Stimulated activated CD4-positive, alpha-beta T cell treated with anti-CD3 and anti-CD28 coated beads, Interleukin-4, amount 100 ng/mL, for 24 hours (primary cell): ENCODE measurements at places on chromosomes 1 and 21.
A peak's percentile ranks its signal among the peaks of the same experiment; 100 is the strongest.

DNA sequence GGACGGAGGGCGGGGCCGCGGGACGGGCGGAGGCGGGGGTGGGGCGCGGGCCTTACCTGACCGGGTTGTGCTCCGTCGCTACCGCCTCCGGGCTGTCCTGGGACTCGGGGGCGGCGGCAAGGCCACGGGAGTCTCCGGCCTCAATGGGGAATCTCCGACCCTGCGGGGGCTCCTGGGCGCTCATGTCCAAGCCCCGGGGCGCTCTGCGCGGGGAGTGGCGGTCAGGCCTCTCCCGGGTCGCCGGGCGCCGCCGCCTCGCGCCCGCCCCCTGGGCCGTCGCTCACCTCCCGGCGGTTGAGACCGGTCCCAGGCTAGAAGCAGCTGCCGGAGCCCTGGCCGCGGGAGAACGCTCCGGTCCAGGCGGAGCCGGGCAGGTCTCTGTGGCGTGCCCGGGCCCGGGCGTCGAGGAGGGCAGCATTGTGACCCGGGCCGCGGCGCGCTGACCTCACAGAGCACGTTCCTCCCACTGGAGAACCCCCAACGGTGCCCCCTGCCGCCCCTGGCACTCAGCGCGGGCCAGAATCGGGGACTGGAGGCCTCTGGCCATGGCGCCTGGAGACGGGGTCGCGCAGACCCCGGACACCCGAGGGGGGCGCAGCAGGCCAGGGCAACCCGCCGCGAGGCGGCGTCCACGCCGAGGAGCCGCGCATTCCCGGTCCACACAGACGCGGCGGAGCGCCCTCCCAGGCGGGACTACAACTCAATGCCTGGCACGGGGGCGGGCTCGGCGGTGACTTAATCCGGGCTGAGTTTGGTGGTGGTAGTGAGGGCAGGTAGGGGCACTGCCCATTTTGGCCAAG lies 411 bp downstream of the FAM229A start:
- peak; percentile 29 for DNase-seq

GRCh38 chr1:84803604-84804003 lies 89.4 kb downstream of the LPAR3 start:
- no peak for DNase-seq

- no peak for DNase-seq
Observed at GRCh38 chr1:156538711-156539440, 33.5 kb downstream of the IQGAP3 start.

DNA sequence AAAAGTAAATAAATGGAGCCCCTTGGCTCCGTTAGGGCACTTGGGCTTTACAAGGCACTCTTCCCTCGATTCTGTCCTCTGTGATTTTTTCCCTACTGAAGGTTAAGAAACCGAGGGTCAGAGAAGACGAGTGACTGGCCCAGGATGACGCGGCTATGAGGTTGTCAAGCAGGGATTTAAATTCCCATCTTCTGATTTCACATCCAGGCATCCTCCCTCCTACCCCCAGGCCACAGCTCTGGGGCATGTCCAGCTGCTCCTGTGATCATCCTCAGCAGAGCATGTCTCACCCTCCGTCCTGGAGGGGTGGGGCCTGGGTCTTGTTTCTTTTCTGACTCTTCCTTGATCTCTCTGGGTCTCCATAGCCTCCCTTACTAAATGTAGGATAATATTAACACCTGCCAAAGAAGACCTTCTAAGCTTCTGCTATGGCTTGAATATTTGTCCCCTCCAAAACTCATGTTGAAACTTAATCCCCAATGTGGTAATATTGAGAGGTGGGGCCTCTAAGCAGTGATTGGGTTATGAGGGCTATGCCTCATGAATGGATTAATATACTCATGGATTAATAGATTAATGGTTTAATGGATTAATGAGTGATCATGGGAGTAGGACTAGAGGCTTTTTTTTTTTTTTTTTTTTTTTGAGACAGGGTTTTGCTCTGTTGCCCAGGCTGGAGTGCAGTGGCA lies 4.6 kb downstream of the CRYBG2 start:
- DNase-seq = no peak

- DNase-seq = no peak
Observed at GRCh38 chr1:26761217-26761616, 26.5 kb upstream of the PIGV start.

DNA sequence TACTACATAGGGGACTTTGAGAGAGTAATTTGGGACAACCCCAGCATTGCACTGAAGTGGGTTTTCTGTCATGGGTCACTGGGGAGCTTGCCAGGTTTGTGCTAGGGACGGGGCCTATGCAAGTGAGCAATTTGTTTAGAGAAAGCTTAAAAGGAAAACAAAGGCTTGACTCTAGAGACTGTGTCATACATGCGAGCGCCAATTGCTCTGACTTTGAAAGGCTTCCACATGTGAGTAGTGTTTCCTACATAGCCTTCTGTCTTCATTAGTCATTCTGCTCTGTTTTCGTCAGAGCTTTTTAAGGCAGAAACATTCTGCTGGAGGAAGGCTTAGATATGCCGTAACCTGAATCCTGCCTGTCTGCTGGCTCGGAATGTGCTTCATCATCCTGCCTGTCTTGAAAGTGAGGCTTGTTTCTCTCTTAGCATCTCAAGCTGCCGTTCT lies 28.4 kb downstream of the TRIM45 start:
- DNase-seq = peak; percentile 14

DNA sequence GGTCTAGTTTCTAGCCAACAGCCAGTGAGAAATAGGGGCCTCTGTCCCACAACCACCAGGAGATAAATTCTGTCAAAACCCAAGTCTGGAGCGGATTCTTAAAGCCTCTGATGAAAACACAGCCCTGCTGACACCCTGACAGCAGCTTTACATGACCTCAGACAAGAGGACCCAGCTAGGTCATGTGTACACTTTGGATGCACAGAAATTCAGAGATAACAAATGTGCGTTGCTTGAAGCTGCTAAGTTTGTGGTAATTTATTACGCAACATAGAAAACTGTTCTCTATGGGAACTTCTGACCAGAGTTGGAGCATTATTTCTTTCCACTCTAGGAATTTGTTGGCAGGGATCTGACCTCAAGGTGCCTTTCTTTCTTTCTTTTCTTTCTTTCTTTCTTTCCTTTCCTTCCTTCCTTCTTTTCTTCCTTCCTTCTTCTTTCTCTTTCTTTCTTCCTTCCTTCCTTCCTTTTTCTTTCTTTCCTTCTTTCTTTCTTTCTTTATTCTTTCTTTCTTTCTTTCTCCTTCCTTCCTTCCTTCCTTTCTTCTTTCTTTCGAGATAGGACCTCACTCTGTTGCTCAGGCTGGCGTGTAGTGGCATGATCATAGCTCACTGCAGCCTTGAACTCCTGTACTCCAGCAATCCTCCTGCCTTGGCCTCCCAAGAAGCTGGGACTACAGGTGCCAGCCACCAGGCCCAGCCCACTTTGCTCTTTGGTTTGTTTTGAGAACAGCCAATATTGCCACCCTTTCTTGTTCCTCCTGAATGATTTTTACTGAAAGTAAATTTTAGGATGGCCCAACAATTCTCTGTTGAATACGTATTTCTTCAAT lies 14.9 kb upstream of the HMGCS2 start:
- DNase-seq = no peak

DNA sequence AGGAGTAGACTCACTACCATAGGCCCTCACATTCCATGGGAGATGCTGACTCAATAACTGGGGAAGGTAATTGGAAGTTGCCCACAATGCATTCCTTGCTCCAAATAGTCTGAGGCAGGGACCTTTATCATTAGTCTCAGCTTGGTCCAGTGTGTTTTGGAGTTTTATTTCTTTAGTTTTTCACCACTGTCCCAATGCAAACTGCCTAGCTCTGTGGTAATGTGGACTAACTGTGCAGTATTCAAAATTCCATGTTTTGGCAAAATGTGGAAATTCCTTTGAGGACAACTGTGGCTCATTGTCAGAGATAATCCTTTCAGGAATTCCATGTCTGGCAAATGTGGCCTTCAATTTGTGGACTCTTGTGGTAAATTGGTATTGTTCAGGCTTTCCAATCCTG lies 78.1 kb upstream of the PAPPA2 start:
- DNase-seq = no peak

GRCh38 chr1:99218999-99219398 lies 45.3 kb upstream of the PLPPR4 start:
- no peak for DNase-seq

GRCh38 chr1:13922466-13923110 lies 222.6 kb downstream of the PRDM2 start:
- DNase-seq = no peak
